GM04503 (cell line): ENCODE measurements at places on chromosomes 1 and 21.

- DNase-seq, result peak; percentile 16
Measured at GRCh38 chr1:113783254-113784103, 24.2 kb upstream of the PHTF1 start.

- no peak for DNase-seq
Measured at GRCh38 chr1:97013941-97014340, 292.4 kb downstream of the PTBP2 start.

GRCh38 chr1:25253911-25254310 lies 6.7 kb upstream of the RSRP1 start:
- DNase-seq, result peak; percentile 92

DNA sequence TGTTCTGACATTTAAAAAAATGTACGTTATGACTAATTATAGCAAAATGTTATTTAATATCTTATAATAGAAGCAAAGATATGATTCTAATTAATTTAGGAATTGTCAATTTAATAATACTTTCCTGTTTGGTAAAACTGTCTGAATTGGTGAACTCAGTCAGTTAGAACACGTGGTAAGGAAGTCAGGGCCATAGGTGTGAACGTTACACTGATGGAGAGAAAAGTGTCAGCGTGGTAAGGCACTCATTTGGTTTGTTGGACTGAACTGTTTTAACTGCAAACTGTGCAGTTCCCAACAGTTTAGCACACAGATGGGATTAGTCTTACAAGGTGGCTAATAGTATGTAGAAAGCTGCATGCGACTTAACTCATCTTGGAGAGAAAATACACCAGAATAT lies 102.9 kb downstream of the EPB41 start:
- no peak for DNase-seq

GRCh38 chr1:228463559-228464455 lies 23.4 kb upstream of the RNF187 start:
- DNase-seq, result no peak

DNA sequence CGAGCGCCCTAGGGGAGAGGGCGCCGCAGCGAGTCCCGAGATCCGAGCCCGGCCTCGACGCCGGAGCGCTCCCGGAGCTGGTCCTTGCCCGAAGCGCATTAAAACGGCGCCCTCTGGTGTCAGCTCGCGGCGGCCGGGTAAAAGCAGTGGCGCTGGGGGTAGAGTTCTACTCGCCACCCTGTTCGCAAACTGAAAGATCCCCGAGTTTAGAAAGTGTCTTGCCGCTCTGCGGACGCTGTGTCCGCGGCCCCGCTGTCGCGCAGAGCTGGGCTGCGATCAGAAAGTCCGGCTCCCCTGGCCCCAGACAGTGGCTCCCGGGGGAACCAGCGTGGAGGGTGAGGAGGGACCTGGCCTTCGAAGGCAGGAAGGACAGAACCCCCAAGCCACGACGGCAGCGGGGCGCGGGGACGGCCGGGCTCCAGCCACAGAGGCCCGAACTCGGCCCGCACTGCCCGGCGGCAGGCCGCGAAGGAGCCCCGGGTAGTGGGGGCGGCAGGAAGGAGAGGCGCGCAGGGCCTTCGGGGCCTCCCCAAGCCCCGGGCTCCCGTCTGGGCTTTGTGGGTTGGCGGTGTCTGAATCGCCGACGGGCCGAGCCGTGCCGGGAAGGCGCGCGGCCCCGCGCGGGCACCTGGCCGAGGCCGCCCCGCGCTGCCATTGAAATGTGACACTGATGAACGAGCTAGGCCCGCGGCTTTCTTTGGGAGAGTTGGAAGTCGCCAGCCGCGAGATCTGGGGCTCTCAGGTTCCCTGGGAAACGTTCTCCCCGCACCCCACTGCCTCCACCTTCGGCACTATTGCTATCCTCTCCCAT lies 39.1 kb upstream of the NFIA start:
- no peak for DNase-seq

- no peak for DNase-seq
Measured at GRCh38 chr1:52662645-52663313, 29.8 kb downstream of the SHISAL2A start.

DNA sequence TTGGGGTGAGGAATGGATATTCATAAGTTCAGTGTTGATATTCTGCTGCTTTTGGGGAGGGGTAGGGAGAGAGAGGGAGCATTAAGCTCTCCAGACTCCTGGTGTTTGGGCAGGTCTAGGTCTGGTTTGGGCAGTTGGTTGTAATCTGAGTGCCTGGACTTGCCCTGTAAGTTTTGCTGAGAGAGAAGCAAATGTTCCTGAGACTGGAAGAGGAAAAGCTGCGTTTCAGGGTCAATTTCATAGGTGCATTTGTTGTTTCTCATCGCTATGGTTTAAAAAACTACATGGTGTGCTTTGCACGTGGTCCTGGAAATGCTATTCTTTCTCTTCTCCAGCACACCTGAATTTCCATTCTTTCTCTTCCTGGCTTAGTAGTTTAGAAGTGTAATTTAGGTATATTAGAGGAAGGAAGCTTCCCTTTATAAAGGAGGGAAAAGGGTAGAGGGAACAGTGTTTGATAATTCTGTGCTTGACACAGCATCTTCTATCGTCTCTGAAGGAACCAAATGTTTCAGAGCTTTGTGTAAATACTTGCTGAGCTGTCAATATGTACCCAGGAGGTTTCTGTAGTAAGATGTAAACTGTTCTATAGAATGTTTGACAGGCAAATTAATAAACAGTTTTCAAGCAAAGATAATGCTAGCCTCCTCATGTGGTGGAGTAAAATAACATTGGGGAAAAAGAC lies 6.3 kb downstream of the ARID1A start:
- no peak for DNase-seq

- no peak for DNase-seq
Measured at GRCh38 chr1:162389971-162390370, 8.4 kb downstream of the C1orf226 start.

GRCh38 chr1:172969611-172970010 lies 81.1 kb downstream of the TNFSF18 start:
- peak; percentile 93 for DNase-seq

- DNase-seq, result no peak
Measured at GRCh38 chr1:183806125-183806524, 1.2 kb downstream of the RGL1 start.

DNA sequence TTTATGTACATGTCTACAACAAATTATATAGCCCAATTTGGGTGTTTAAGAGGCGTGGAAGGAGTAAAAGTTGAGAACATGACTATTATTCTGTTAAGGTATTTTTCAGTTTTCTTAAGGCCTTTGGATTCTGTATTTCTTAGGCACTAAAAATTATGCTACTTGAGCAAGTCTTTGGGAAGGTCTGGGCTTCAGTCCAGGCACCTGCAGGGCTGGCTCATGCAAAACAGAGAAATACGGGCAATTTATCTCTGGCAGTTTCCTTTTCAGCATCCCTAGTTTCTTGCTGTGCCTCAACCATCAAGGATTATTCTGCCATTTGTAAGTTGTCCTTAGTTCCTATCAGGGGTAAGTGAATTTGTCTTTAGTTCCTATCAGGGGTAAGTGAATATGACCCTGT lies 358.8 kb upstream of the B3GALT2 start:
- no peak for DNase-seq

GRCh38 chr21:44482581-44483287 lies 27.4 kb downstream of the LRRC3 start:
- no peak for DNase-seq

GRCh38 chr1:152866321-152866720 lies 6.5 kb downstream of the LCE7A start:
- DNase-seq, result no peak

- no peak for DNase-seq
Measured at GRCh38 chr1:226125831-226126230, 60.7 kb downstream of the ACBD3 start.

DNA sequence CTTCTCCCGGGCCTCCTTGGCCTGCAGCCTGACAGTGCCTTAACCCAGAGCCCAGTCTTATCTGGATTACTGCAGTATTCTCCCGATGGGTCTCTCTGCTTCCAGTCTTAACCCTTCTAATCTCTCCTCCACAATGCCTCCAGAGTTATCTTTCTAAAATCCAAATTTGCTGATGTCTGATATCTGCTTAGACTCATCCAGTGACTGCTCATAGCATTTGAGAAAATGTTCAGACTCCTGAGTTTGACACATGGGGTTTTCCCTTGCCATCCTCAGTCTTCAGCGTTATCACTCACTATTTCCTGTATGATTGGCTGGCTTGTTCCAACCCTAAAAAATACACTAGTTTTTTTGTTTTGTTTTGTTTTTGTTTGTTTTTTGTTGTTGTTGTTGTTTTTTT lies 102.0 kb downstream of the FMN2 start:
- no peak for DNase-seq

DNA sequence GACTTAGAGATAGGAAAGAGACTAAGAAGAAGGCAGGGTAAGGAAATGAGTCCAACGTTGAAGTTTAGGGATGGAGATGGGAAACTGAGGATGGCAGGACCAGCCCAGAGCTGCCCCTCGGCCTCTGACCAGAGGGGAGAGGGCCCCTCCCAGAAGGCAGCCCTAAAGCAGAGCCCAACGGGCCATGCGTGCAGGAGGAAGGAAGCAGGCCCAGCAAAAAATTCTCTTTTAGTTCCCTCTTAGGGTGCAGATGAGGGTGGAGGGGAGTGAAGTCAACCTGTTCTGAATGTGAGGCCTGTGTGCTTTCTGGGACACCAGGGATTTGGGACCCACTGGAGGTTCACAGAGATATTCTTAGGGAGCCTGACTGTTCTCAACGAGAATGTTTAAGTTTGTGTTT lies 225.4 kb downstream of the RHOU start:
- DNase-seq, result no peak

DNA sequence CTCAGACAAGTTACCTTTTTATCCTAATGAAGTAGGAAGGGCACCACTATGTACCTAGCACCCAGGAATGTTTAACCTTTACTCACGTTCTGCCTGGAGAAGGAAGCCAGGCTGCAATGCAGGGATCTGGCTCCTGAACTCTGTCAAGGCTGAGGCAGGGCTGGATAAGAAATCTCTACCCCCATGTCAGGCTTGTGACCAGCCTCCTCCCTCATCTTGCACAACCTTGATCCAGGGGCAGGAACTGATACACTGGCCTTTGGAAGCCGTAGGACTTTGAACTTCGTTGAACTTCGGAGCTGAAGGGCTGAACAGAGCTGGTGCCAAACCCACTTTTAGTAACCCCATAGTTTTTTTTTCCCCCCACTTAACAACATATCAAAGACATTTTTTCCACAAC lies 8.0 kb upstream of the AKR1A1 start:
- no peak for DNase-seq

GRCh38 chr21:44519346-44520325 lies 20.4 kb downstream of the KRTAP10-1 start:
- no peak for DNase-seq

DNA sequence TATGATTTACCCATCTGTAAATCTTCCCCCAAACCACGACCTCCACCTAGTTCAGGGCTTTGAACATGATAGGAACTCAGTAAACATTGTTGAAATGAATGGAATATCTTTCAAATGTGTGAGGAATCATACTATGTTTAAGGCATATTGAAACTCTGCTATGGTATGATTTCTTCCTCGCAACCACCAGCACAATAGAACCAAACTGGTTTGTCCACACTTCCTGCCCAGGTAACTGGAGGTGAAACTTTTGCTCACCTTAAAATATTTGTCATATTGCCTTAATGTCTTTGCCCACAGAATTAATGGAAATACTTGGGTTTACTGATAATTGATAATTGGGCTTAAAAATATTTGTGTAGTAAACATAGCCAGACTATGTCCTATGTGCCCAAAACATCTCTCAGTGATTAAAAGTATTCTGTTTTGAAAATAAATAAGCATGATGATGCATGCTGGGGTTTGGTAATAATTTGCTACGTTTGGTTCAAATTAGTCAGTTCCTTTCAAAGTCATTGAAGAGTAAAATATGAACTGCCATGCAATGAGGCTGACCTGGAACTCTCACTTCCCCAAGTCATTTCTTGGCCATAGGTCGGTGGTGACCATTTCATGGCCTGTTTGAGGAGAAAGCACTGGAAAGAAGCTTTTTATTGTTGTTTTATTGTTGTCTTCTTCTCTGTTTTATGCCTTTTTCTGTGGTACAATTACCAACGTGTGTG lies 73.3 kb downstream of the TNFSF18 start:
- DNase-seq, result no peak

DNA sequence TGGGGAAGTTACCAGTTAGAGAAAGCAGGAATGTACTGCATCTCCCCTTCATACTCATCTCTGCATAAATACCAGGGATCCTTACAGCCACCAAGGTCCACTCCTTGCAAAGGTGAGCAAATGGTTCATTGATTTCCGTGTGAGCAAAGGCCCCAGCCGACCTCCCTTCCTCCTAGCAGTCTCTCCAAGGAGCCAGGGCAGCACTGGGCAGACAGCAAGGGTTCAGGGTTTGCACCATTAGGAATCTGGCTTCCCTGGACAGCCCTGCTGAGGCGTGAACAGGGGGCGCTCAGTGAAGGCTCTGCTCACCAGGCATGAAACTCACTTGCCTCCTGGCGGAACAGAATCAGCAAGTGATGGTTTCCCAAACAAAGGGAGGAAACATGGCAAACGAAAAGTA lies 65.7 kb downstream of the MRPL37 start:
- DNase-seq, result no peak

DNA sequence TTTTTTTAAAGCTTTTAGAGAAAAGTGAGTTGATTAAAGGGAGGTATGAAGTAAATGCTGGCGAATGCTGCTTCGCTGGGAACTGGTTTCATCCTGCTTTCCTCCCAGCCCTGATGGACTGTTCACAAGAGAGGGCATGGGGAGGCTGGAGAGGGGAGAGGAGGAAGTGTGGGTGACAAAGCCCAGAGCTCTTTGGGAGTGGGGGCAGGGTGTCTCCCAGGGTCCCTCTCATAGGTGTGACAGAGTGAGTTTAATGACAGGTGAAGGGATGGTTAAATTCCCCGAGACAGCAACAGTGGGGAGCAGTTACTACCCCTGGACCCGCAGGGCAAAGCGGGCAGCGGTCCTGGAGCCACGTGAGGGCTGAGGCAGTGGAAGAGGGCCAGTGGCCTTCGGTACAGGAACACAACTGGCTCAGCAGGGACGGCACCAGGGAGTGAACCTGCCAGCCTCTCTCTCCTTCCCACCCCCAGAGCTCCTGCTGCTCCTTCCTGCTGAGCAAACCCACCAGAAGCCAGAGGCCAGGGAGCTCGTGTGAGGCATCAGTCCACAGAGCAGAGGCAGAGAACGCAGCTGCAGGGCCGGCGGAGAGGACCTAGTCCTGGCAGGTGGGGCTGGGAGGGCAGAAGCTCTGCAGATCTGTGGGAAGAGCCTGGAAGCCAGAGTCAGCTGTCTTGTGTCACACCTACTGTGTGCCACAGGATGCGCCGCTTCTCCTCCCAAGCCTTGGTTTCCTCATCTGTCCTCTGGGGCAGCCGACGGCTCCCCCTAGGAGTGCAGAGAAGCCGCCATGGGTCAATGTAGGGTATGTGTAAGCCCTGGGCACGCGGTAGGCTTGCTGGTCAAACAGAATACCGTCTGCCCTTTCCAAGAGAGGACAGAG lies 20.9 kb upstream of the LRP8 start:
- no peak for DNase-seq

DNA sequence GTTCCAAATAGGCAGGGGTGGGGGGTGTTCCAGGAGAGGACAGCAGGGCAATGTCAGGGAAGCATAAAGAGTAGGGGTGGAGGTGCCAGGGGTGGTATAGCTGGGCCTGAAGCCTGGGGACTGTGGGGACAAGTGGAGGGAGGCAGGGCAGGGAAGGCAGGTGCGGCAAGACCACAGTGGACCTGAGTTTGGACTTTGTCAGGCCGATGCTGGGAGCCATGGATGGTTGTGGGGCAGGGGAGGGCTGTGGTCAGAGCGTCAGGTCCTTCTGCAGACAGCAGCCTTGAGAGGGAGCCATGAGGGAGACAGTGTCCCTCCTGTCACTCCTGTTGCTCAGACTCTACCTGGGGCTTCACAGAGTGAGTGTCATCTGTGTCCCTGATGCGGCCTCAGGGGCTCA lies 320.3 kb downstream of the PTPRU start:
- no peak for DNase-seq
